Stimulated activated CD4-positive, alpha-beta T cell treated with anti-CD3 and anti-CD28 coated beads, TNF-alpha, amount 100 ng/mL, for 1 hour (primary cell): ENCODE measurements at places on chromosomes 6 and 20.

DNA sequence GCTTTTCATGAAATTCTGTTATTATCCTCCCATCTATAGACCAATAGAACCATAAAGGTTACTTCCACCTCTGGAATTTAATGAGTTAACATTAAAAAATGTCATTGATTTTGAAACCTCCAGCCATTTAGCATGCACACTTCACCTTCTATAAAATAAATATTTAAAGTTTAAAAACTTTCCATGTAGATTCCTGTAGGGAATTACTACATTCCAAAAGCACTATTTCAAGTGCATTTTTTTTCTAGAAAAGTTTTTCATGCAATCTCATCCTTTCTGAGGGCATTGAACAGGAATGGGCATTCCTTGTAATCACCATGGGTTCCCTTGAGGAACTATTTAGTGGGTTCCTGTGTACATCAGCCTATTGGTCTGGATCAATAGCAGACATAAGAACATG lies 253.8 kb upstream of the RIN2 start:
- no peak for DNase-seq

DNA sequence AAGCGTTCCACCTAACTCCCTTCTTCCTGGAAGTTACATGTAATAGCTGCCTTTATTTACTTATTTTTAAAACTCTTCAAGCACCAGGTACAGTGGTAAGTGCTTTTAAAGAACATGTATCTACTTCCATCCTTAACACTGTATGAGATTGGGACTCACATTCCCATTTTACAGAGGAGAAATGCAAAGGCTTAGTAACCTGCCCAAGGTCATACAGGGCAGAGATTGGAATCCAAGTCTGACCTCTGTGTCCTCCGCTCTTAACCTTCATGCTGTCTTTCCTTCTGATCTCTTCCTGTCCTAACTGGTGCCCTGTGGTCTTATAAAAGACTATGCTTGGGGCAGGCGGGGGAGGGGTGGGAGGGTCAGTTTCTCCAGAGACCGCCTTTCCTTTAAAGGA lies 1.6 kb downstream of the B4GALT5 start:
- DNase-seq: no peak

- no peak for DNase-seq
Observed at GRCh38 chr20:63765082-63765873, 25.7 kb downstream of the SLC2A4RG start.

DNA sequence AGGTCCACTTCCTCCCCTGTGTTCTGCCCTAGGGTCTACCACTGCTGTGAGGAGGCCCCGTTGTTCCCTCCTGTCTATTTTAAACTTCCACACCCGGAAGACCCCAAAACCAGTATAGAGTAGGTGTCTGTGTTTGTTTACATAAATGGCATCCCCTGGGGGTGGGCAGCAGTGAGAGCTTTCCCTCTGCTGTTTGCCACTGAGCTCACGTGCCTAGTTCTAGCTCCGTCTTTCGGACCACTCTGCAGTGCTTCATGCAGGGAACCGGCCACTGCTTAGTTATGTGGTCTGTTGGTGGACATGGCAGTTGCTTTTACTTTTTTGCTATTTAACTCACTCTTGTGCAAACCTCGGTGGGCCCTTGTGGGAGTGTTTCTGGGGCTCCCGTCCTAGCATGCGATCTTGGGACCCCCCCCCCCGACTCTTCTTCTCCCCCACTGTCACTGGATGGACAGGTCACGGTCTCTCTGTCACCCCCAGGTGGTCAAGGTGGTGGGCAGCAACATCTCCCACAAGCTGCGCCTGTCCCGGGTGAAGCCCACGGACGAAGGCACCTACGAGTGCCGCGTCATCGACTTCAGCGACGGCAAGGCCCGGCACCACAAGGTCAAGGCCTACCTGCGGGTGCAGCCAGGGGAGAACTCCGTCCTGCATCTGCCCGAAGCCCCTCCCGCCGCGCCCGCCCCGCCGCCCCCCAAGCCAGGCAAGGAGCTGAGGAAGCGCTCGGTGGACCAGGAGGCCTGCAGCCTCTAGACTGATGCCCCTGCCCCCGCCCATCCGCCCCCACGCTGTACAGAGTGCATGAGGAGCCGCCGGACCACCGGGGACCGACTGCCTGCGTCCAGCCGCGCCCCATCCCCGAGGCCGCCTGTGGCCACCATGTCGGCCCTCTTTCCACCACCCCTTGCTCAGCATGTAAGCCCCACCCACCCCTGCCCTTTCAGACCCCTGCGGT lies 40.9 kb downstream of the VSTM2L start:
- DNase-seq: no peak

- DNase-seq: no peak
Observed at GRCh38 chr20:35232575-35232974, 6.1 kb downstream of the MMP24 start.

DNA sequence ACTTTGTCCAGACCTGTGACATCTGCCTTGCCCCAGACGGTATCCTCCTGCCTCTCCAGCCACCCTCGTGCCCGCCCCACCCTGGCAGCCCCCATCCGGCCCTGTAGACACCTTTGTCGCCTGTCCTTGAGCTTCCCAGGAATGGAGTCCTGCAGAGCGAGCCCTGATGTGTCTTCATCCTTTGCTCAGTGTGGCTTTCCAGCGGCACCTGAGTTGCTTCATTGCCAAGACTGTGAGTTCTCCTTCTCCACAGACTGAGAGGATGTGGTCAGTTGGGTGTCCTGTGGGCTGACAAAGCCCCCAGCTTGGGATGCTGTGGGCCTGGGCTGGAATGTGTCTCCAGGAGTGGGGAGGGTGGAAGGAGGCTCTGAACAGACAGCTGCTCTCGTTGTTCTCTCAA lies 1.7 kb upstream of the CST4 start:
- no peak for DNase-seq

- no peak for DNase-seq
Observed at GRCh38 chr6:33953171-33953570, 149.4 kb upstream of the MLN start.

GRCh38 chr6:165183071-165183470 lies 126.3 kb downstream of the C6orf118 start:
- no peak for DNase-seq

- no peak for DNase-seq
Observed at GRCh38 chr20:47484303-47484702, 17.4 kb upstream of the NCOA3 start.

- DNase-seq: no peak
Observed at GRCh38 chr6:142822842-142823241, 122.1 kb downstream of the HIVEP2 start.

GRCh38 chr6:1552296-1552761 lies 57.4 kb upstream of the FOXC1 start:
- DNase-seq: no peak

DNA sequence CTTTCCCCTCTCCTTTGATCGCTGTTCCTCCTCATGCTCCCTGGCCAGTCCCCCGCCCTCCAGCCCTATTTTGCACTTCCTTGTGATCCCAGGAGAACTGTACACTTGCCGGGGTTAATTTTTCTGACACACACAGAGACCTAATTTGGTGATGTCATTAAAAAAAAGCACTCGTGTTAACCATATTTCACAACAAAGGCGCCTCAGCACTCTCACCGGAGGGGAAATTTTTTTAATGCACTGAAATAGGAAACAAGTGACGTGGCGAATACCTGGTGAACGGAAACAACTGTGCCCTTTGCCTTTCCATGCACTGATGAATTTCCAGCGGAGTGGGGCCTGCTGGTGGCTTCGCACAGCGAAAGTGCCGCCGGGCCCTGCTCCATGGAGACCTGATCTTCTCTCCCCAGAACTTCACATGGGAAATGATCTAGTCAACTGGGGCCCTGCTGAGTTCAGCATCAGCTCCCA lies 53.9 kb upstream of the TAGAP start:
- DNase-seq: no peak

- no peak for DNase-seq
Observed at GRCh38 chr6:134437376-134437775, 119.5 kb upstream of the SGK1 start.
